Epithelial cell of esophagus (primary cell): ENCODE measurements at places on chromosomes 13 and 19.
A peak's percentile ranks its signal among the peaks of the same experiment; 100 is the strongest.

- no peak for DNase-seq
Measured at GRCh38 chr19:18670312-18670711, 13.2 kb upstream of the CRTC1 start.

GRCh38 chr13:89486065-89486464 lies 1814.9 kb downstream of the SLITRK5 start:
- no peak for DNase-seq

GRCh38 chr19:29983568-29983967 lies 41.5 kb downstream of the URI1 start:
- DNase-seq = no peak

- DNase-seq = no peak
Measured at GRCh38 chr19:18807861-18808331, 16.8 kb upstream of the COMP start.

GRCh38 chr13:42597505-42597904 lies 23.6 kb downstream of the TNFSF11 start:
- DNase-seq = peak; percentile 31

GRCh38 chr13:104487006-104487405 lies 1420.8 kb upstream of the SLC10A2 start:
- no peak for DNase-seq

- peak; percentile 25 for DNase-seq
Measured at GRCh38 chr13:30572859-30573275, 44.9 kb upstream of the USPL1 start.

- DNase-seq = peak; percentile 83
Measured at GRCh38 chr13:79392882-79393563, 13.0 kb downstream of the RBM26 start.

DNA sequence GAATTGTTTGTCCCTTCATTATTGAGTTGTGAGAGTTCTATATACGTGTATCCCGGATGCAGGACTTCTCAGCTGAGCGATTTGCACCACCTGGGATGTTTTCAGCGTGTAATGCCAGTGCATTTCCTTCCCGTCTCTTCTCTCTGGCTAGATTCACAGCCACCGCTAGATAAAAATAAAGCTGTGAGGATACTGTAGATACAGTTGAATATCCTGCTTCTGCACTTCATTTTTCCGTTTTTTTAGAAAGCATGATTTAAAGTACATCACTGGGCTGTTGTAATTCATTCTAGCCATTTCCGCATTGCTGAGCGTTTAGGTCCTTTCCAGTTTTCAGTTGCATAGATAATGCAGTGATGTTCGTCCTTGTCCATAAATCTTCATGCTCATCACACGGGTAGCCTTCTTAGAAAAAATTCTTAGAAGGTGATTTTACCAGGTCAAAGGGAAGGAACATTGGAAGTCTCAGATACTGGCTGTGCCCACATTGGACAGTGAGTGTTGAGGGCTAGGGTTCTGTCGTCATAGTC lies 14.7 kb downstream of the PPP1R37 start:
- DNase-seq = no peak

DNA sequence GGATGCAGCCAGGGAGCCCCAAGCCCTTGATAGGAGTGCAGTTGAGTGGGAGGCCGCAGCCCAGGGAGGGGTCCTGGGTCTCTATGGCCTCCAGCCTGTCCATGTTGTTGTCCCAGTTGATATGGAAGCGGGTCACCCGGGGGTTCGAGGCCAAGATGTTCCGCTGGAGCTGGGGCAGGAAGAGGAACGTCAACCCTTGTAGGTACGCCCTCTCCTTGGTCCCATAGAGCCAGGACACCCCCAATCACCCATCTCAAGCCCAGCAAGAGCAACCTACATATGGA lies 2.9 kb upstream of the PRKACA start:
- no peak for DNase-seq
